ENCODE measurements at places on chromosomes 4 and X.

GRCh38 chrX:21174439-21174838, 199.8 kb upstream of the CNKSR2 start:
- DNase-seq = no peak

GRCh38 chrX:19350941-19351384, 7.2 kb downstream of the PDHA1 start:
- no peak for DNase-seq

GRCh38 chr4:54082168-54082567, 17.8 kb upstream of the CHIC2 start:
- DNase-seq = no peak

DNA sequence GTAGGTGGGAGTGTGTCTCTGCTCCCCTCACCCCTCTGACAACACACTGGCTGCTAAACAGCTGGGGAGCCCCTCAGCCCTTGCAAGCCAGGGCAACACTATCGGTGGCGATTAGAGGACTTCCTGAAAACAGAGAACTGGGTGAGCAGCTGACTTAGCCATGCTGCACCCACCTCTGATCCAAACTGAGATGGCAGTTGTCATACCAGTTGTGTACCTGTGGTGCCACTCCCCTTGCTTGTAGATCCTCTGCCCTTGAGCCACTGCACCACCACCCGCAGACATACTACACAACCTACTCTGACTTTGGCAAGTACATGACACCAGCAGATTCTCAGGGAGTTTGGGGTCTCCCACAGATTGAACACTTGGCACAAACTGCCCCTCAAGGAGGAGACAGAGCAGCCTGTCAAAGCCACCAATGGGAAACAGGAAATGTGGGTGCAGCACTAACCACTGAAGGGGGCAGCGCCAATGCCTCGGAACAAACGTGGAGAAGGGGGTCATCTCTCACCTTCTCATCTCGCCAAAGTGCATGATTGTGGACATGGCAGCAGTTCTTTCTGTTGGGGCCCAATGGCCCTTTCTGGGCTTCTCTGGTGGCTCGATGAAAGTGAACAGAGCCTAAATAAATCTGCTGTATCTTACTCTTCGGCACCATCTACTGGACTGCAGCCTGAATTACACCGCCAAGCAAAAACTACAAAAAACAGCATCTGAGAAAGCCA, 119.8 kb downstream of the NEK1 start:
- DNase-seq = no peak

GRCh38 chrX:37942170-37942569, 64.2 kb upstream of the SYTL5 start:
- DNase-seq = no peak

DNA sequence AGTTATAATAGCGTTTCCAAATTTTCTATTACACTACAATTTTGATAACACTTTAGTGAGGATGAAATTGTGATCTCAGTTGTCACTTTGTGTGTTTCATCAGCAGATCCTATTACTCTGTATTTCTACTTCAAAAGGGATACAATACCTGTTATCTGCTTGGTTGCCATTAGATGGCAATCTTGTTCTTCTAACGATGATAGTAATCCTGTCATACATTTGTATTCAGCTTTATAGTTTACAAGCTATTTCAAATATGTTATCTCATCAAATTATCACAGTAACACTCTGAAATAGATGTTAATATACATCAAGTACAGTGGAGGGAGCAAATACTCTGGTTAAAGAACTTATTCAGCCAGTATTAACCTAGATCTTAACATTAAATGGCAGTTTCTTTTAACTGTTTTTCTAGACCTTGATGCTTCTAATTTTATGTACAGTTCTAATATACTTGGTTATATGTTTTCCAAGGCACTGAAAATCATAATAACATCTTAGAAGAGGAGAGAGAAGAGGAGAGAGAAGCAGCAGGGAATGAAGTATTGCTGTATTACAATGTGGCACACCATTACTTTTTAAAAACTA, 292.0 kb downstream of the CCSER1 start:
- no peak for DNase-seq
